Renal cortical epithelial cell (primary cell): ENCODE measurements at places on chromosomes 2 and 18.

- peak; percentile 46 for DNase-seq
These were observed 120.4 kb downstream of the RNF144A start for GRCh38 chr2:7037340-7038333.

DNA sequence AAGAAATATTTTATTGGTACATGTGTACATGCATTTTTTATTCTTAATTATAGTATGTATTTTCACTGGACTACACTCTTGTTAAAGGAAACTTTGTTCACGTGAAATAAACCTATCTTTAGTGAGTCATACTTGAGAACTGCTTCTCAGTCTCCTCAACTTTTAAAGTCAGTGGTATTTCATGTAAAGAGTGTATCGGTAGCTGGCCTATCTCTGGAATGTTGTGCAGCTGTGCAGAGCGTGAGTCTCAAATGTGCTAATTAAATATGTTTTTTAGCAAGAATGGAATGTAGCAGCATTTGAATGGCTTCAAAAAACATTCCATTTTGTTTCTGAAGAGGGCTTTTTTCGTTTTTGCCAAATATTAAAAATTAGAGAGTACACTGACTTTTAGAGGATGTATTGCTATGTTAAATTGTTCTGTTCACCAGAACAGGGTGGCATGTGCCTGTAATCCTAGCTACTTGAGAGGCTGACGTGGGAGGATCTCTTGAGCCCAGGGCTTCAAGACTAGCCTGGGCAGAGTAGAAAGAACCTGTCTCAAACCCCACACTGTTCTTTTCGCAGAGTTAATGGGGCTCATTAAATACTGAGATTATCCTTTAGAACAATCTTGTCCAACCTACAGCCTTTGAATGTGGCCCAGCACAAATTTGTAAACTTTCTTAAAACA, 14.3 kb downstream of the SPTBN1 start:
- peak; percentile 34 for DNase-seq

- no peak for DNase-seq
These were observed 249.9 kb upstream of the THUMPD2 start for GRCh38 chr2:40028792-40029488.

DNA sequence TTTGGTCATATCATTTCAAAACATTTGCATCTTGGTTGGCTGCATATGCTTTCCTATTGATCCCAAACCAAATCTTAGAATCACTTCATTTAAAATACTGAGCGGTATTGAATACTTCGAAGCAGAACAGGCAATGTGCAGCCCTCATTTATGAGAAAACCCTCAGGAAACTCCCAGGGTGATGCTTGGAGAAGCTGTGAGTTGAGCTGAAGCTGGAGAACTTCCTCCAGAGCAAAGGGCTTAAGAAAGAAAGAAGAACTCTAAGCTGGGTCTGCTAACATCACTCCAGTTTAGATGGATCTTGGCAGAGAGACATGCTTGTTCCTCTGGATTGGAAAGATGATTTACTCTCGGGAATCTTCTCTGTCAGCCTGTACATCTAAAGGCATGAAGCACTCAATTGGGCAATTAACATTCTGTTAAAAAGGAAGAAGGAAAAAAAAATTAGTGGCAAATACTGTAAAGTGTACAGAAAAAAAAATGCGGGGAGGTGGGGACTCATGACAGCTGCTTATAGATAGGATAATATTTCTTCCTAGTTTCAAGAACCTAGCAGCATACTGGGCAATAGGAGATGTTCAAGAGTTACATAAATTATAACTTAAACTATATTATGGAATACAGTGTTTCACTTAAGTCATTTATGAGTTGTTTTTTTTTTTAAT, 49.5 kb downstream of the ATIC start:
- no peak for DNase-seq

- DNase-seq, result no peak
These were observed 17.5 kb upstream of the TNS1 start for GRCh38 chr2:218020281-218020680.

DNA sequence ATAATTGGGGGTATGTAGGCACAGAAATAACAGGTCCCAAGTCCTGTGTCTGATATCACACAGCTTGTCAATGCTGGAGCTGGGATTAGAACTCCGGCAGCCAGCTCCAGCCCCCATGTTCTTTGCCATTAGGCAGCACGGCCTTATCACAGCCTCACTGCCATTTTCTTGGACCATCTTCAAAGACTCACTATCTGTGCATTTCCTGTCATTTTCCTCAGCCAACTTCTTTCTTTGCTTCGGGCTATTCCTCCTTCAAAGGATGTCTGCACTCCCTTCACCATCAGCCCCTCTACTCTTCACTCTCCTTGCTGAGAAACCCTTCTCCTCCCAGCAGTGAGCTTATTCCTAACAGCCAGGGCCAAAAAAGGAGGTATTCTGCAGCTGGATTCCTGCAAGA, 139.6 kb downstream of the GALNT14 start:
- no peak for DNase-seq

DNA sequence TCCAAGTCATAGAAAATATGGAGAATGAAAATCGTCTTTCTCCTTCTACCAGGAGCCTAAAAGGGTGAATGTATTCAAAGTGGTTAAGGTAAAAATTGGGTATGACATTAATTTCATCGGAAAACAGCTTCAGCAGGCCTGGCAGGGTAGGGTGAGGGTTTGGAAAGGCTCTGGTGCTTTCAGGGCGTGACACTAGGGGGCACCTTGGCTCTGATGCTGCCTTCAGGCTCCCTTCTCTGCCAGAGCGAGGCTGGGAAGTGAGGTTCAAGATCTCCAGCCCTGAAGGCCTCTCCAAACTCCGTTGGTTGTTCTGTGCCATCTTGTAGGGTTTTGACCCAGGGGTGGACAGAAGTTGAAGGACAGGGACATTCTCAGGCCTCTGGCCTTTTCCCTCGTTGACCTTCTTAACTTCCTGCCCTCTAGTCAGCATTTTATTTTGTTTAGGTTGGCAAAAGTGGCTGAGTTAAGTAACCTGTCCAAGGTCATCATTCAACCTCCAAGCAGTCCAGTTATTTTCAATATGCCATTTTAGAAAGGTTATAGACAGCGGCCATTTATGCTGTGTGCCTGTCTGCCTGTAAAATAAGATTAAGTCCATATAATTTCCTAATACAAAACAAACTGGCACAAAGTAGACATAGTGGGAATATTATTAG, 40.3 kb downstream of the EML6 start:
- no peak for DNase-seq

- no peak for DNase-seq
These were observed 1.2 kb upstream of the CCNT2 start for GRCh38 chr2:134917360-134917865.

DNA sequence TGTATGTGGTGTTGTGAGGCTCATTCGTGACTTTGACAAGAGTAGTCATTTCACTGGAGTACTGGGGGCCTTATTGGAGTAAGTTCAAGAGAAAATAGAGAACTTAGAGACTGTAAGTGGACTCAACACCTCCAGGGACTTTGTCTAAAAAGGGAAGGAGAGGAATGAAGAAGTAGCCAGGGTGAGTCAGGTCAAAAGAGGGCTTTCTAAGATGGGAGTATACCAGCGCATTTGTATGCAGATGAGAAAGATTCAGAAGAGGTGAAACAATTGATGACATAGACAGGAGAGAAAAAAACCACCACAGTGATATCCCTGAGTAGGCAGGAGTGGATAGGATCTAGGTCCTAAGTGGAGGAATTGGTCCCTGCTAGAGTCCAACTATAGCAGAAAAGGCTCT, 246.8 kb downstream of the IKZF2 start:
- DNase-seq, result no peak

DNA sequence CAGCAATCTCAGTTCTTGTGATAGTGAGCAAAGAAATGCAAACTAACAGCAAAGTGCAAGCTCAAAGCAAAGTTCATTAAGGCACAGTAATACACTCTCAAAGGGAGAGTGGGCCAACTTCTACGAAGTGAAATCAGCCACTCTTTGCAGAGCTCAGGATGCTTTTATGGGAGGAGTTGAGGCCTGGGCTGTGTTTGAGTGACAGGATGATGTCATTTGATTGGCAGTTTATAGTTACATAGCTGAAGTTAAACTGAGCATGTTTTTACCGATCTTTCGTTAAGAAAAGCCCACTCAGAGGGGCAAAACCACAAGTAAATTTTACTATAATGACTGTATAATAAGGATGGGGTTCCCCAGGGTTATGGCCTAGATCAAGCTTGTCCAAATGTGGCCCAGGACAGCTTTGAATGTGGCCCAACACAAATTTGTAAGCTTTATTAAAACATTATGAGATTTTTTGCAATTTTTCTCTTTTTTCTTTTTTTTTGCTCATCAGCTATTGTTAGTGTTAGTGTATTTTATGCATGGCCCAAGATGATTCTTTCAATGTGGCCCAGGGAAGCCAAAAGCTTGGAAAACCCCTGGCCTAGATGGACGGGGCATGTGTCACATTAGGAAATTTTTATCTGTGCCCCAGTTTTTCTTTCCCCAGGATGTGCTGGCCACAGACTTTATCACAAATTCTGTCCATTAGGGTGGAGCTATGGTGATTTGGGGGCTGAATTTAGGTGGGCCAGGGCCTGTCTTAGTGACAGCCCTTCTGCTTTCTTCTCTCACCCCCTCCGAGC, 8.3 kb upstream of the DNAH7 start:
- DNase-seq, result no peak

DNA sequence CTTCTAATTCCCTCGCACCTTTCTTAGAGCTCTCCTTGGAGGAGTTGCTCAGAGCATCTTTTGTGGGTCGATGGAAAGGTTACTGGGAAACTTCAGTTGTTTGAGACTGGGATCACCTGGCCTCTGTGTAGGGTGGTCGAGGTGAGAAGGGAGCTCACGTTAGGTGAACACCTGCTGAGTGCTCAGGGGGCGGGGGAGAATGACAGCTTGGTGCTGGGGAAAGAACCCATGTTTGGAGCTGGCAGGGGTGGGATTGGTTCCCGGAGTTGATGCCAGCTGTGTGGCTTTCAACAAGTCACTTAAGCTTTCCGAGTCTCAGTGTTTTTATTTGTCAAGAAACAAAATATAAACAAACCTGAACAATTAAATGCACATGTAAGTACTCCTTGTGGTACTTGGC, 122.3 kb downstream of the GLI2 start:
- no peak for DNase-seq
